ENCODE measurements at places on chromosomes 7 and 10. TPM values are rescaled to one million over a fixed set of nuclear protein-coding genes. Genes with fewer than 3 reads are reported as not detected.

The RNF148 gene
- not detected for total RNA-seq

The NRBF2 gene
- total RNA-seq = 21.1 TPM

The NPSR1 gene
- total RNA-seq = not detected

The IFIT1 gene
- 9.0 TPM for total RNA-seq

The MYOF gene
- 65.6 TPM for total RNA-seq

The SFRP5 gene
- total RNA-seq = not detected

The CYP3A5 gene
- total RNA-seq = not detected

The TDRD1 gene
- 0.20 TPM for total RNA-seq

The FKBP9 gene
- total RNA-seq = not detected

The TMEM248 gene
- total RNA-seq = 81.1 TPM

The CFAP46 gene
- not detected for total RNA-seq

The MUC3A gene
- not detected for total RNA-seq

The HOXA7 gene
- not detected for total RNA-seq

The IFIT1B gene
- not detected for total RNA-seq

The LRRN3 gene
- 29.6 TPM for total RNA-seq

The AKAP9 gene
- total RNA-seq = 35.5 TPM

The FBXO24 gene
- total RNA-seq = 4.0 TPM

The APBB1IP gene
- 43.1 TPM for total RNA-seq

The GPR85 gene
- not detected for total RNA-seq

The SPDYE2B gene
- not detected for total RNA-seq

The VENTX gene
- total RNA-seq = not detected

The ANXA7 gene
- total RNA-seq = 153 TPM

The FBXL13 gene
- total RNA-seq = 0.56 TPM

The NUDT13 gene
- 1.2 TPM for total RNA-seq

The GHRHR gene
- total RNA-seq = not detected
